ENCODE measurements at places on chromosomes 4 and X.

GRCh38 chr4:31807036-31807435 is 1086.9 kb downstream of the PCDH7 start:
- DNase-seq: no peak

DNA sequence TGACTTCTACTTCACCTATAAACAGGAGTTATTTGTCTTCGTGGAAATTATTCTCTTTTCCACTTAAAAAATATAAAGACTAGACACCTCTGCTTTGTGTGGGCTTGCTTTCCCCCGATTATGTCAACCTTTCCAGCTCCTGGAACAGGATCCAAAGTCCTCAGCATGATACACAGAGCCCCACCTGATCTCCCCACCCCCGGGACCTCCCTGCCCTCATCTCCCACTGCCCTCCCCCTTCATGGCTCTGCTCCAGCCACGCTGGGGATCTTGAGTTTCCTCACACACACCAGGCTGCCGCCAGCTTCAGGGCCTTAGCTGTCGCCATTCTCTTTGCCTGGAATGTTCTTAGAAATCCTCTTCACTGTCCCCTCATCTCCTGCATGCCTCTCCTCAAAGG is 55.3 kb downstream of the MBNL3 start:
- no peak for DNase-seq

DNA sequence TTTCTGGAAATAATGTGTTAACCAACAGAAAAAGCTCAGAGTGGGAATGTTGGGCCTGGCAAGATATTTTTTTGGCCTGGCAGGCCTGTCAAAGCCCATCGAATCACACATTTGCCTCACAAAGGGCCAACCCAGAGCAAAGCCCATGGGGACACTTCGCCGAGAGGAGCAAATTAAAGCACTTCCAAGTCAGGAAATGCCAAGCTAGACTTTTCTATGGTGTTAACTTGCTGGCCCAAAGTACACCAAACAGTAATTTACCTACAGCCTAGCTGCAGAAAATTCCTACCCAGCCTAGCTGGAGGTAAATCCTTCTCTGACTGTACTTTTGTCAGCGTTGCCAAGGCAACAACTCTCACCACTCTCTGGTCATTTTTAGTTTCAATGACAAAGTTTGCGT is 288.6 kb upstream of the LDB2 start:
- no peak for DNase-seq

- no peak for DNase-seq
Observed at GRCh38 chr4:16598597-16599206, 299.7 kb downstream of the LDB2 start.

DNA sequence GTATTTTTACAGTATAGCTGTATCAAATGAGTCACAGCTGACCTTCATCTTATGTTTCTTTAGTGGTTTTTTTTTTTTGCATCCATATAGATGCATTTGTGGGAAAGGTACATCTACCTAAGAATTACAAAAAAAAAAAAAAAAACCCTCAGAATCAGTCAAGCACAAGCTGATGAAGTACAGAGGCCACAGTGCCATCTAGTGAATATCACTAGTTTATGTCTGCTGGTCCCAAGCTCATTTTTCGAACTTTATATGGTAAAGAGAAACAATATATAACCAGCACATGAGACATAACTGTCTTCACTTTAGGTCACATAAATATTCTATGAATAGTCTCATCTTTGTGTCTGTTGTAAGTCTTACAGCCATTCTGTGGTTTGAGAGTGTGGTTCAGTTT is 220.1 kb downstream of the DLG3 start:
- DNase-seq: no peak

DNA sequence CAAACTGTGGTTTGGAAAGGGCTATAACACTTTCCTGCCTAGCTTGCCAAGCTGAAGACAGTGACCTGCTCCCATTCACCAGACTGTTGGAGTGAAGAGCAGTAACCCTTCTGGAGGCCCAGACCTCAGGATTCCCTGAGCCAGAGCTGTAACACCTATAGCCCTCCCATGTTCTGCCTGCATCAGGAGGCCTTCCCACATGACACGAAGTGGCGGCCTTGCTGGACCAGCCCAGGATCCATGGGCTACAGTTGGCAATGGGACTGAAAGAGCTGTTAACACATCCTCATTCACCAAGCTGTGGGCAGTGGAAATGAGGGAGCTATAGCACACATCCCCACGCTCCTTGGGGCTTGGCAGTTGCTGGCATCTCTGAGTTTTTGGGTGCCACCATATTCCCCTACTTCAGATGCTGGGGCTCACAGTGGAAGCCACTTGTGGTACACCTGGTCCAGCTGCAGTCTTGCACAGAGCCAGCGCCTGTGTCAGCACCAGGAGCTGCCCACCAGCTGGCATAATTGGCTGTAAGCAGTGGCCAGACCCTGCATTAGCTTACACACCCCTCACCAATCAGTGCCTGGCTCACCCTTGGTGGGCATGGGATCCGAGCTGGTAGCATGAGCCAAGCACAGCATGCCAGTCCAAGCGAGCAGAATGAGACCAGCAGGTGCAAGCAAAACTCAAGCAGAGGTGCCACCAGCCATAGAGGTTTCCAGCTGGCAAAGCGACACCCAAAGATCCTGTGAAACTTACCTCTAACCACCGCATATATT is 1029.3 kb downstream of the TECRL start:
- no peak for DNase-seq

GRCh38 chrX:45515262-45516215 is 314.9 kb upstream of the DIPK2B start:
- DNase-seq: peak; percentile 89

DNA sequence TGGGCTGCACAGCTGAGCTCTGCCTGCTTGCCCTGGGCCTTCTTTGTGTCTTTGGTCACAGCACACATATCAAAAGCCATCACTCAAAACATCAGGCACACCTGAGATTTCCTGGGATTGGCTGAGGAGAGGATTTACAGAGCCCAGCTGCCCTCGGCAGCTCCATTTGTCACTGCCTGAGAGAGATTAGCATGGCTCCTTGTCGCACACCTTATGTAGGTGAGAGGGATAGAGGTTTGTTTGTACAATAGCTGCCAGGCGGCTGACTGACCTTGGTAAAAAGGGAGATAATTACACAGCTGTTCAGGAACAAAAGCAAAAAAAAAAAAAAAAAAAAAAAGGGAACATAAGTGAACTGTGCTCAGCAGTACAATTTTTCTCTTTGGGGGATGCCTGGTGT is 63.2 kb downstream of the MGST2 start:
- no peak for DNase-seq

DNA sequence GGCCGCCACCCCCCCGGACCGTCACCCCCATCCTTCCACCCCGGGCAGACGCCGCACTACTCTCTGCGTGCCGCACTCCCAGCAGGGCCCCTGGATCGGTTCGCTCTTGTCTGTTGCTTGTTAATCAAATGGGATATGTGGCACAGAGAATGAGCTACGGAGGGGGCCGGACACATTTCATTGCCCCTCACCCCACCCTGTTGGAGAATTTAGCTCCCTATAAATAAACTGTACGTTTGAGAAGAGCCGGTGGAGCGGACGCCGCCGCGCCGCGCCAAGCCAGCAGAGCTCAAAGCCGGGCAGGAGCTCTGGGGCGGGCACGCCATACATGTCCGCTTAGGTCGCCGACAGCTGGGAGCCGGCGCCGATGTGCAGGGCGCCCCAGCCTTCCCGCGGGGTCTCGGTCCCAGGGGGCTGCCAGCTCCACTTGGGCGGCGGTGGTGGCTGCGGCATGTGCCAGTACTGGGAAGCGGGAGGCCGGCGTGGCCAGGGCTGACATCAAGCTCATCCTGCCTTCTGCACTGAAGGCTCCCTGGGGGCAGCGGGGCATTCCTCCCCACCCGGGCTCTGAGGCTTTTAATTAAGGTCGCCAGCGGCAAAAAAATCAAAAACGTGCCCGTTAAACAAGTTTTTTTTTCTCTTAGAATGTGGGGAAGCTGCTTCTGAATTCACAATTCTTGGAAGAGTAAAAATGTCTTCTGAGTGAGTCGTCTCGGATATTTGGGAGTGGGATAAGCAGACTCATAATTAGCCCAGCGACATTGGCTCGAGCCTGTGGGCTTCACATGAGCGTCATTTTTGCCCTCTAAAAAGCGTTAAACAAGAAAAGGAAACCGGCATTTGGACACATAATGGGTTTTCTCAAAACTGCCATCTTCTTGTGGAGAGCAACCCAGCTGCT is 1.1 kb upstream of the PCDH19 start:
- no peak for DNase-seq

DNA sequence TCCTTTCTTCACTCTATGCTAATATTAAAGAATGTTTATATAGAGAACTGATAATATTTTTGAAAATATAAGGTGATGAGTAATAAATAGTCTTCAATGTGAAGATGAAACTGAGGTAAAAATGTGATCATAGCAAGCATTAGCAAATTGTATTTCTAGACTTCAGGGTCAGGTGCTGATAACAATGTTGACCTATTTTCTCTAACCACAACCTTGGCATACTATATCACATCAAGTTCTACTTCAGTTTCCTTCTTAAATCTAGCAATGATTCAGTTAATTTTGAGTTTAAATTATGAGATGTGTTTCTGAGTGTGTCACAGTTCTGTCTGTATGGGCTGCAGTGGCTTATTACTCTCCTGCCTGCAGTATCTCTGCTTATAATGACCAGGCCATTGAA is 209.4 kb downstream of the RAPGEF2 start:
- DNase-seq: no peak

DNA sequence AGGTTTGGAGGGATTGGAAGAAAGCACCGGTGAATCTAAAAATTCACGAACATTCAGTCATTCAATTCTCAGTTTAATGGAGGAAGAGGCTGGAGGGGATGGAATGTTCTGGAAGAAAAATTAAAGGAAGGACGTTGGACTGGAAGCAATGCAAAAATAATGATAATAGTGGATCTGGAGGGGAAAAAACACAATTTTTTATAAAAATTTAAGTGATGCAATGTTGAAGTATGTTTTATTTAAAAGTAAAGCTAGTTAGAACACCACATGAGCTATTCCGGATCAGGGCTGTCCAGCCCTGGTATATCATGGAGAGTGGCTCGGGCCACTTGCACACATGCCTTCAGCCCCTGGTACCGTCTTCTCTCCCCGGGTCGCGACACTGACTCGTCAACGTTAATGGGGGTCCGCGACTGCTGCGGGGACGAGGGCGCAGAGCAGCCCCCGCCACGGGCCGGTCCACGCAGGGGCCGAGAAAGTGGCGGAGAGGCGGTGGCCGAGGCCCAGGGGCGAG is 204.6 kb downstream of the TENM3 start:
- DNase-seq: no peak

GRCh38 chr4:39348371-39349315 is 17.5 kb downstream of the RFC1 start:
- DNase-seq: no peak

DNA sequence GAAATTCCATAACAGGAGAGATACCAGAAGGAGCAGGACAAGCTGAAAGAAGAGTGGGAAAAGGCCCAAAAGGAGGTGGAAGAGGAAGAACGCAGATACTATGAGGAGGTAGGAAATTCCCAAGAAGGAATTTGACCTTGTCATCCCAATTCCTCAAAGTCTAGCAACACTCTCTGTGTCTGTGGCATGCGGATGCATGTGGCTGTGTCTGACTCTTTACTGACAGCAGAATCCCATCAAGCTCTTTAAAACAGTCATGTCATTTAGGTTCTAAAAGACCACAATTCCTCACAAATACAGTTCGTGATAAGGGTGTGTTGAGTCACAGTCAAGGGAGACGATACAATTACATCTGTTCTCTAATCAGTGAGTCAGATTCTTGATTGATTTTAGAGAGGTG is 68.5 kb downstream of the PHOX2B start:
- DNase-seq: no peak

DNA sequence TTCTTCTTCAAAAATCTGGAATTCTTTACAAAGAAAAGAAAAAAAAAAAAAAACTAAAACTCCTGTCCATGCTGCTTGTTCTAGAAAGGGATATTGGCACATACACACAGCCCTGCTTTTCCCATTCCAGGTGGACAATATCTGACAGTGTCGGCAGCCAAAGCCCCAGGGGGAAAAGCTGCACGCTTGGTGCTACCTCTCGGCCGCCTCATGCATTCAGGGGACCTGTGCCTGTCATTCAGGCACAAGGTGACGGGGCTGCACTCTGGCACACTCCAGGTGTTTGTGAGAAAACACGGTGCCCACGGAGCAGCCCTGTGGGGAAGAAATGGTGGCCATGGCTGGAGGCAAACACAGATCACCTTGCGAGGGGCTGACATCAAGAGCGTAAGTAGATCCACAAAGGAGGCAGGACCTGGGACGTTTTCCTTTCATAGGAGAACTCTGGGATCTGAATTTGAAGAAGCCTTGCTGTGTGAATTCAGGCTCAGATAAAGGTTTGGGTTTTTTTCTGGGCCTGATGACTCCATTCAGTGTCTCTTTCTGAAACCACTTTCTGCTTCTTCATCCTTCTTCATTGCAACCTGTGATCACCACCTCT is 71.9 kb downstream of the NPNT start:
- DNase-seq: no peak

- peak; percentile 94 for DNase-seq
Observed at GRCh38 chr4:1043651-1044468, 32.4 kb downstream of the FGFRL1 start.

DNA sequence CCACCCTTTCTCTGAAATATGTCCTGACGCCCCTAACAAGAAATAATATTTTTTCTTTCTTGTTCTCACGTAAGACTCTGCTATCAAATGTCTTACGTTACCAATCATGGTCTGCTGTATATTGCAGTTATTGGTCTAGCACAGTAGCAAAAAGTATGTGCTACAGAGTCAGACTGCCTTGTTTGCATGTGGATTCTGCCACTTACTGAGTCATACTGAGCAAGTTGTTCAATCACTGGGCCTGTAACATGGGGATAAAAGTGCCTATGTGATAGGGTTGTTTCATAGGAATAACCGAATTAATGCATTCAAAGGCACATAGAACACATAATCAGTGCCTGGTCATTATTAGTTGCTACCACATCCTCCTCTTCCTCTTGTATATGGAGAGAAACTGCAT is 14.1 kb downstream of the RPGR start:
- DNase-seq: no peak

DNA sequence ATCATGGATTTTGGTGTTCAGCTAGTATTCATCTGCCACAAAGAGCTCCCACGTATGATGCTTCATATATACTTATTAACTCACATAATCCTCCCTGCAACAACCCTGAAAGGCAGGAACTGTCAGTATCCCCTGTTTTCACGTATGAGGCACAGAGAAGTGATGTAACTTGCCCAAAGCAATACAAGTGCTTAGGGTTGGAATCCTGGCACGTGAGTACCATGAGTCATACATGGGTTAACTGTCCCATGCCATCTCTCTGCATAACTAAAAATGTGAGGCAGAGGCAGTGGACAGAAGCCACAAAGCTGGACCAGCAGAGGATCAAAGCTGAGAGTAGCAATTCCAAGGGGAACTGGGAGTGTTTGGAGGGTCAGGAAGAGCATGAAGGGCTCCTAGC is 35.7 kb upstream of the EGFL6 start:
- DNase-seq: no peak

- no peak for DNase-seq
Observed at GRCh38 chrX:68833855-68834331, 5.1 kb downstream of the EFNB1 start.

- DNase-seq: no peak
Observed at GRCh38 chr4:166941629-166942028, 292.7 kb downstream of the SPOCK3 start.
